ENCODE measurements at places on chromosomes 16 and 17. TPM values are rescaled to one million over a fixed set of nuclear protein-coding genes. Genes with fewer than 3 reads are reported as not detected.

Gene SLC9A5
- 2.2 TPM for total RNA-seq

DNA sequence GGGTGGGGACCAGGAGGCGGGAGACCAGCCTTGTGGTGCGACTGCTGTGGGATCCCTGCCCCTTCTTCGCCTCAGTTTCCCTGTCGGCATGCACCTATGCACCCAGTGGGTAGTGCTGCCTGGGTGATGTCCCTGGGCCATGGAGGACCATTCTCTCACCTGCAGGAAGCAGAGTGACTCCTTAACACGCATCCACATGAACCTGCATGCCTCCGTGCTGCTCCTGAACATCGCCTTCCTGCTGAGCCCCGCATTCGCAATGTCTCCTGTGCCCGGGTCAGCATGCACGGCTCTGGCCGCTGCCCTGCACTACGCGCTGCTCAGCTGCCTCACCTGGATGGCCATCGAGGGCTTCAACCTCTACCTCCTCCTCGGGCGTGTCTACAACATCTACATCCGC lies 25.2 kb downstream of the ADGRG5 start:
- H3K4me1 ChIP-seq, result no peaks in the 10 kb centered on the region
- DNase-seq, result no peak
- H3K27ac ChIP-seq, result no peak overlapping the region
- H3K27me3 ChIP-seq, result no peaks in the 10 kb centered on the region

Gene DNAH17
- total RNA-seq, result not detected

GRCh38 chr17:49699966-49700575 lies 7.7 kb downstream of the SLC35B1 start:
- no peaks in the 10 kb centered on the region for H3K4me1 ChIP-seq
- H3K27me3 ChIP-seq, result no peaks in the 10 kb centered on the region
- H3K4me3 ChIP-seq, result no peak overlapping the region

GRCh38 chr17:45428050-45428617 lies 4.5 kb downstream of the ARHGAP27 start:
- H3K4me3 ChIP-seq, result no peak overlapping the region
- H3K27ac ChIP-seq, result no peak overlapping the region
- DNase-seq, result peak; percentile 54
- peaks cover 4% of the 10 kb centered on the region for H3K4me1 ChIP-seq
- H3K36me3 ChIP-seq, result no peaks in the 10 kb centered on the region

Gene LGALS9C
- total RNA-seq, result not detected

Gene SPATA22
- not detected for total RNA-seq

DNA sequence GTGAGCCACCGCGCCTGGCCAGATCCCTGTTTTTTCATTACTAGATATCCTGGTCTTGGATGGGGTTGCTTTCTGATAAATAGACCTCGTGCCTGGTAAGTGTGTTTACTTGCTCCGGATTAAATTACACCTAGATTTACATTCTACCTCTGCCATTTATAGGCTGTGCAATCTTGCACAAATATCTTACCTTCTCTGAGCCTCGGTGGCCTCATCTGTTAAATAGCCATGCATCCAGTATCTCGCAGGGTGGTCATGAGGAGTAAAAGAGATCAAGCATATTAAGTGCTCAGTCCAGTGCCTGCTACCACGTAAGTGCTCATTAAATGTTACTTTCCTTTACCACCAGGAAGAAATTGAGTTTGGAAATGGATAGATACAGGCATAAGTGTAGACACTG lies 98.4 kb downstream of the BMERB1 start:
- H3K27ac ChIP-seq, result no peak overlapping the region
- no peak overlapping the region for H3K4me3 ChIP-seq
- no peaks in the 10 kb centered on the region for H3K4me1 ChIP-seq

DNA sequence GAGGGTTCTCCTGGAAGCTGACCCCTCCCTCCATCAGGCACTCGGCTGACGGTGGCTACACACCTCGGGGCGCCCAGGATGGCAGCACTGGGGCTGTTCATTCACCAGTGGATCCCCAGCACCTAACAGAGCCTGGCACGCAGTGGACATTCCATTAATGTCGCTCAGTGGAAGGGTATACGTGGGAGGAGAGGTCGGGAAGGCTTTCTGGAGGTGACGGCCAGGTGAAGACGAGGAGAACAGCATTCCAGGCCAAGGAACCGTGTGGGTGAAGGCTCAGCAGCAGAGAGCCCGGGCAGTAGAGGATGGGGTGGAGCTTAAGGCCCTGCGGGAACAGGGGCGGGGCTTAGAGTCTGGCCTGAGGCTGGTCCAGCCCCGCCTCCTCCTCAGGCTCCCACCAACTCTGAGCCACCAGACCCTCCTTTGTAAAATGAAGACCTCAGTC lies 2.5 kb upstream of the HS3ST6 start:
- H3K4me1 ChIP-seq, result no peaks in the 10 kb centered on the region
- H3K36me3 ChIP-seq, result no peaks in the 10 kb centered on the region
- H3K4me3 ChIP-seq, result no peak overlapping the region
- no peak overlapping the region for H3K27ac ChIP-seq

DNA sequence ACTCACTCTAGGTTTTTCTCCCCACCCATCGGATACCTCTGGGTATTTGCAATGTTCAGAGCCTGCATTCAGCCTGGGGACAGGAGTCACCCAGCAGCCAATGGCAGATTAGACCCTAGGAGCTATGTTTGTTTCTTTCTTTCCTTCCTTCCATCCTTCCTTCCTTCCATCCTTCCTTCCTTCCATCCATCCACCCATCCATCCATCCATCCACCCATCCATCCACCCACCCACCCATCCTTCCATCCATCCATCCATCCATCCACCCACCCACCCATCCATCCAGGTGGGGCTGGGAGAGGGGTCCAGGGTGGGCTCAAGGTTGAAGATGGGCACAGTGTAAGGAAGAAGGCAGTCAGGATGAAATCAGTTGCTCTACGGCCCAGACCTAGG lies 39.9 kb downstream of the TIMM22 start:
- no peaks in the 10 kb centered on the region for H3K4me1 ChIP-seq
- no peaks in the 10 kb centered on the region for H3K36me3 ChIP-seq
- DNase-seq, result no peak

GRCh38 chr17:18185391-18185790 lies 1.8 kb downstream of the ALKBH5 start:
- no peak for DNase-seq
- H3K4me3 ChIP-seq, result peak overlapping the region; percentile 95
- H3K36me3 ChIP-seq, result no peaks in the 10 kb centered on the region
- no peaks in the 10 kb centered on the region for H3K27me3 ChIP-seq

Gene SMIM36
- total RNA-seq, result not detected

GRCh38 chr17:5809580-5810188 lies 225.4 kb upstream of the NLRP1 start:
- DNase-seq, result no peak
- no peak overlapping the region for H3K4me3 ChIP-seq
- H3K27ac ChIP-seq, result no peak overlapping the region
- no peaks in the 10 kb centered on the region for H3K36me3 ChIP-seq
- H3K27me3 ChIP-seq, result no peaks in the 10 kb centered on the region

- no peak overlapping the region for H3K27ac ChIP-seq
- DNase-seq, result no peak
- peaks cover 6% of the 10 kb centered on the region for H3K4me1 ChIP-seq
- no peaks in the 10 kb centered on the region for H3K27me3 ChIP-seq
These were observed 42.4 kb downstream of the TOM1L2 start for GRCh38 chr17:17929655-17930380.

- H3K27ac ChIP-seq, result no peak overlapping the region
- no peak overlapping the region for H3K4me3 ChIP-seq
- H3K27me3 ChIP-seq, result no peaks in the 10 kb centered on the region
- DNase-seq, result no peak
- H3K4me1 ChIP-seq, result no peaks in the 10 kb centered on the region
These were observed 7.9 kb downstream of the MPV17L start for GRCh38 chr16:15403392-15403995.

Gene PPP4C
- total RNA-seq, result 55.3 TPM

Gene NOG
- total RNA-seq, result 0.20 TPM

DNA sequence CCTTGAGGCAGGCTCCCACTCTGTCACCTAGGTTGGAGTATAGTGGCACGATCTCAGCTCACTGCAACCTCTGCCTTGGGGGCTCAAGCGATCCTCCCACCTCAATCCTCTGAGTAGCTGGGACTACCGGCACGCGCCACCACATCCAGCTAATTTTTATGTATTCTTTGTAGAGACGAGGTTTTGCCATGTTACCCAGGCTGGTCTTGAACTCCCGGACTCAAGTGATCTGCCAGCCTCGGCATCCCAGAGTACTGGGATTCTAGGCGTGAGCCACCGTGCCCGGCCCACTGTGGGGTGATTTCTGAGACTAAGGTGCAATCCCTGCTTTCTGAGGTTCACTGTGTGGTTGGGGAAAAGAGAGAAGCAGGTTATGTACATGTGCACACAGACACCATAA lies 12.0 kb upstream of the SLC12A3 start:
- no peak overlapping the region for H3K27ac ChIP-seq
- peaks cover 15% of the 10 kb centered on the region for H3K4me1 ChIP-seq
- H3K4me3 ChIP-seq, result no peak overlapping the region
- no peaks in the 10 kb centered on the region for H3K27me3 ChIP-seq
- H3K36me3 ChIP-seq, result no peaks in the 10 kb centered on the region

DNA sequence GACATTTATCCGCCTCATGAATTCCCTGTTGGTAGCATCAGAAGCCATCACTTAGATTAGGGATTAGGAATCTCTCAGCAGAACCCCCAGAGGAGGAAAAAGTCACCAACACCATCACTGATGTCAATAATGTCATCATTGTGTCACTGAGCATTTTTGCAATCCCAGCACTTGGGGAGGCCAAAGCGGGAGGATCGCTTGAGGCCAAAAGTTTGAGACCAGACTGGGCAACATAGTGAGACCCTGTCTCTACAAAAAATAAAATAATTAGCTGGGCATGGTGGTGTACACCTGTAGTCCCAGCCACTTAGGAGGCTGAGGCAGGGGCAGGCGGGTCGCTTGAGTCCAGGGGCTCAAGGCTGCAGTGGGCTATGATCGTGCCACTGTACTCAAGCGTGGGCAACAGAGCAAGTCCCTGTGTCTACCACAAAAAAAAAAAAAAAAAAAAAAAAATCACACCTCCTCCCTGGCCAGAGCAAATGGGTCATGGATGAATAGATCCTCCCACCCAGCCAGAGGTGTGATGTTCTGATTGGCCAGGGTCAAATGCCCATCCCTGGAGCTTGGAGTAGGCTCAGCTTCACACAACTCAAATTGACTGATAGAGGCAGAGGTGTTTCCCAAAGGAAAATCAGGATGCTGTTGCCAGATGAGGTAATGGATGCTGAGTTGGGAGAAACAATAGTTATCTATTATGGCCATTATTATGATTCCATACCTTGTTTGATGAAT lies 31.6 kb downstream of the VWA3A start:
- H3K4me3 ChIP-seq, result no peak overlapping the region
- no peaks in the 10 kb centered on the region for H3K4me1 ChIP-seq
- H3K27ac ChIP-seq, result no peak overlapping the region
- no peaks in the 10 kb centered on the region for H3K27me3 ChIP-seq
- no peaks in the 10 kb centered on the region for H3K36me3 ChIP-seq
- DNase-seq, result no peak

DNA sequence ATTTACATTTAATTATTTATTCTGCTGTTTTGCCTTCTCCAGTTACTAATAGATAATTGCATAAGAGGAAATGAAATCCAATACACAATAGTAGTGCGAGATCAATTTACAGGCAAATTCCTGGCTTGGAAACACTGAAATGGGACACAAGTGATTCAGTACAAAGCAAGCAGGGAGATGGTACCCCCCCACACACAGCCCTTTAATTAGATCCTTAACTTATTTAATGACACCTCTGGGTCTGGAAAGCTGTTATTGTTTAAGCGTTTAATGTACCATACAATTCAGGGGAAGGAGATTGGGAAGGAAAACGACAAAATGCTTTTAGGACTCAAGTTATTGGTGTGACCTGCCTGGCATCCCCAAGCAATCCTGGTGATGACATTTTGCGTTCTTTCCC lies 318.2 kb downstream of the NPIPA8 start:
- H3K27ac ChIP-seq, result no peak overlapping the region
- H3K36me3 ChIP-seq, result no peaks in the 10 kb centered on the region
- no peaks in the 10 kb centered on the region for H3K27me3 ChIP-seq

Data from ovary (tissue), 10 donors.